ENCODE measurements at places on chromosomes 2 and 18.

DNA sequence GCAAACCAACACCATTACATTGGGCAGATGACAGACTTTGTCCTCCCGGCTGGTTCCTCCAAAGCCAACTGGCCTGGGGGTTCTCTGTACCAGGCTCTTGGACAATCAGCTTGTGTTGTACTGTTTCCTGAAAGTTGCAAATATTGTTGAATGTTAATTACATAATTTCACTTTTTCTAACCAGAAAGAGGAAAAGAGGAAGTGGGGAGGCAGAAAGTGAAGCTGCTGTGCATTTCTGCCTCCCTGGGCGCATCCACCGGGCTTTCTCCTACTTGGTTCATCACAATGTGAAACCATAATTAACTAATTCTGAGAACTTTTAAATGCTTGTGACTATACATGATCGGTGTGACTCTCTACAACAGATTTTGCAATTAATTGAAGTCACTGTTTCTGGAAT is 10.1 kb downstream of the TWIST2 start:
- no peak for DNase-seq

- no peak for DNase-seq
These were observed 423.6 kb upstream of the CHST9 start for GRCh38 chr18:27608742-27609141.

DNA sequence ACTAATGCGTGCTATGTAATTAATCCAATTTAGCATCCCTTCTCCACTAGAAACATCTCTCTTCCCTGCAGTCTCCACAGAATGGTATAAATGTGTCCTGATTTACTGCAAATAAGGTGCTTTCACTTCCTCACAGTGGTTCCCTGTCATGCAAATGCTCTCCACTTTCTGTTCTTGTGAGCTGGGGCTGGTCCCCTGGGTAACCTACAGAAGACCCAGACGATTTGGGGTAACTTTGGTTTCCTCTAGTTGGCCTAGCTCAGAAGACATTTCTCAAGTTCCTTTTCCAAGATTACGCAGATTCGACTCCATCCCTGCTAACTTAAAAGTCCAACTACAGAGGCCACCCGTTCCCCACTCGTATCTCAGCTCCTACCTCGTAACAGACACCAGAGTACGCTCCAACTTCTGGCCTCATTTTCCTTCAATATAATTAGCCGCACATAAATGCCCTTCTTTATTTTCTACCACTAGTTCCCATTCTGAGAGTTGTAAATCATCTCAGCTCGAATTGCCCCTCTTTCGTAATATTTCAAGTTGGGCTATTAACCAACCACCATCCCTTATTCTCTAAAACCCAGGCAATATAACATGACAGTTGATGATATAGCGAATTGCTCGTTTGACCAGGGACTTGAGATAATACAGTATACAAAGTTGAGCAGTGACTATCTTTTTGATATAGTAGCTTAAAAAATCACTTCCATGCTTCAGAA is 28.8 kb upstream of the NEDD4L start:
- no peak for DNase-seq

- no peak for DNase-seq
These were observed 19.5 kb upstream of the PUM2 start for GRCh38 chr2:20370191-20370590.

DNA sequence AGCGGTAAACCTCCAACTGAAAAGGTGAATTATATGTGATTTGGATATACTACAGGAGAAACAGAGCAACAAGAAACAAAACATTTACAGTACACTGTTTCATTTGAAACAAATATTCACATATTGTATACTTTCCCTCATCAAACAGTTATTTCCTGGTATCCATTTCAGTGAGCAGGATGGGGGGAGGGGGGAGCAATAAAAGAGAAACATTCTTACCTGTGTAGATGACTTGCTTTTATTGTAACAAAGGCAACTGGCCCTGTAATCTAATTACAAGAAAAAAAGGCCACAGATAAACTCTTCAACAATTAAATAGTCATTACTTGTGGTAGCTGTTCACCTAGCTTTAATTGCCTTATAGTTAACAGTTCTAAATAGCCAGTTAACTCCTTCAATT is 3.9 kb upstream of the PPP1CB start:
- no peak for DNase-seq

DNA sequence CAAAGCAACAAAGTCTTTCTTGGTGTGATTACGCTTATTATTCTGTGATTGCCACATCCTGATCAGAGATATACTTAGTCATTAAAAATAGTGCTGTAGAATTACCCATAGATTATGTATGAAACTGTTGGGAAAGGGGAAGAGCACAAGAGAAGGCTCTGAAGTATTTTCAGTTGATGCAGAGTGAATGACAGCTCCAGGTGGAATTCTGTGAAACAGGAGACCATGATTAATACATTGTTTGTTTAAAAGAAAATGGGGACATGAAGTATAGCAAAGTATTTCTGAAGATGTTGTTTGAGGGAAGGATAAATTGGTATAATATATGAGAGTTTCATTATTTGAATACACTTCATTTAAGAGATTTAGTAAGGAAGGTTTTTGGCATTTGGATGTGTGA is 307.6 kb upstream of the CDH20 start:
- no peak for DNase-seq

GRCh38 chr18:62828852-62829251 is 113.5 kb downstream of the PHLPP1 start:
- no peak for DNase-seq

GRCh38 chr2:98487806-98488189 is 43.1 kb downstream of the INPP4A start:
- DNase-seq = no peak

DNA sequence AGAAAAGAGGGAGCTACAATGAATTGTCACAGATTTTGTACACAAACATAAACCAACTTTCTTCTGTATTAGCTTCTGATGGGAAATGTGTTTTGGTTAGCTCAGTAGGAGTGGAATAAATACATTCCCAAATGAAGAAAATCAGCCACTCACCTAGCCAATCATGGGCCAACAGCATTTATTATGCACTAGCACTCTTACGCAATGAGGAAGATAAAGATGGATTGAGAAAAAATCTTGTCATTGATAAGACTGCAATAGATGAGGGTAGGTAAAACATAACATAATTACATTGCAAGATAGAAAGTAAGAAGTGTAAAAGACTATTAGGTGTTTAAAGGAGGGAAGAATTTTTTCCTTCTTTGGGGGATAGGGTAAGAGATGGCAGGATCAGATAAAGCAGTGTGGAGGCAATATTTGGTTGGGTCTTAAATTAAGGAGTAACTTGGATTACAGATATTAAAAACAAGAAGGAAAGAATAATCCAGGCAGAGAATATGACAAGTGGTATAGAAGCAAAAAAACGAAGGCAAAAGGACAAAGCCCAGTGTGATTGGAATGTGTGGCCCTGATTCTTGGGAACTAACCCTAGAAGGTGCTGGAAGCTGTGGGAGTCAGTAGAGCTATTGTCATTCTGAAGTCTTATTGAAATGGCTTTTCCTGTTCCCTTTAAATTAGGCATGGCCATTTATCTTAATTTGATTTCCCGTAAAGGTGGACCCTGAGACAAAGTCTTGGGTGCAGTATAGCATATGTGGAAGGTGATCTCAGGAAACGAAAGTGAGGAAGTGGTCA is 208.4 kb upstream of the MEX3C start:
- no peak for DNase-seq

GRCh38 chr2:191302459-191303139 is 57.4 kb downstream of the MYO1B start:
- DNase-seq = no peak

- DNase-seq = no peak
These were observed 5.9 kb downstream of the CCDC121 start for GRCh38 chr2:27622921-27623384.

DNA sequence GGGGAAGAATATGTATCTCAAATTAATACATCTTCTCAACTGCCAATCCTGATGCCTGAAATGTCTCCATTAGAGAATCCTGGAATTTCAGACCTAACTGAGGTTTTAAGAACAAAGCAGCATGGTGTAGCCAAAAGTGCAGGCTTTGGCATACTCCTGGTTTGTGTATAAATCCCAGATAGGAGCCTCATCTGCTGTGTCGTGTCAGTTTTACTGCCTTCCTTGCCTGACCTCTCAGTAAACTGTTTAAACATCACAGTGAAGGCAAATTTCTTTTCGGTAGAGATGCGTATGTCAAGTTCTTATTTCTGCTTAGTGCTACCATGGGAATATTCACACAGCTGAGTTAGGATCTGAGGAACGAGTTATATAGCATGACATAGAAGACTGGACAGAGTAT is 7.3 kb downstream of the SCG2 start:
- DNase-seq = no peak

- DNase-seq = no peak
These were observed 48.5 kb upstream of the FOSL2 start for GRCh38 chr2:28343971-28344715.

DNA sequence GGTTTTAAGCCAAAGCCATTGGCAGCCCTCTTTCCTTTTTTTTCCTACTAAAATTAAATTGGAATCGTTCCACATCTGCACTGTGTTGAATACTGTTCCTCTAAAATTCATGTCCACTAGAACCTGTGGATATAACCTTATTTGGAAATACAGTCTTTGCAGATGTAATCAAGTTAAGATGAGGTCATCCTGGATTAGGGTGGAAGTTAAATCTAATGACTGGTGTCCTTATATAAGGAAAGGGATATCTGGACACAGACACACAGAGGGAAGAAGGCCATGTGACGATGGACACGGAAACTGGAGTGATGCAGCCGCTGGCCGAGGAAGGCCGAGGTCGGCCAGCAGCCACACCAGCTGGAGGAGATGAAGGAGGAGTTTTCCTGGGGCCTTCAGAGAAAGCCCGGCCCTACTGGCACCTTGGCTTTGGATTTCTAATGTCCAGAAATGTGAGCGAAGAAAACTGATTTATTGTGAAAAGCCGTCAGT is 49.4 kb downstream of the LONRF2 start:
- DNase-seq = no peak

GRCh38 chr2:27854229-27854862 is 35.8 kb downstream of the RBKS start:
- no peak for DNase-seq

GRCh38 chr2:20584399-20585358 is 66.2 kb downstream of the HS1BP3 start:
- no peak for DNase-seq

DNA sequence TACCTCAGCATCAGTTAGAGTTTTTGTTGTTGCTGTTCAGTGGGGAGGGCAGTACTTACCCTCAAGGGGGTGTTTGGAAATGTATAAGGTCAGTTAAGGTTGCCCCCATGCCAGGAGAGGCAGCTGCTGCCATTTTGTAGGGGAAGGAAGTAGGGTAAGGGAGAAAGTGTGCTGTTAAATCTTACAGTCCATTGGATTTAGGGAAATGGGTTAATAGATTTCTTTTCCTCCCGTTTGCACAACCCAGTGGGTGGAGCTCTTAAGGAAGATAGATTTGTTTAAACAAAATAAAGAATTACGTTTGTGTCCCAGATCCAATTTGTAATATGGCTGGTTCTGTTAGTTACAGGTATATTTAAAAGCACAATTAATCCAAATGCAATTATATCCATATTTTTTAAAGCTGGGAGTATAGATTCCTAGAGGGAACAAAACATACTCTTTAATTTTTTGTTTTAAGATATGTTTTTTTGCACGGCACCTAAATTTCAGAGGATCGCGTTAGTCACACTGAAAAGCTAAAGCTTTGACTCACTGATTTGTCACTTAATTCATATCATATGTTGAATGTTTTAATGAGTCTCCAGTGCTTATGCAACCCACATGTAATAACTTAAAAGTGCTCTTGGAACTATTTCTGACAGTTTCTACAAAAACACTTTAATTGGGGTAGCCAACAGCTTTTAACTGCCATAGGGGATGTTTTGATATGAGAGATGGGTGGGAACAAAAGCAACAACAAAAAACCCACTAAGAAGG is 9.0 kb upstream of the CWC22 start:
- DNase-seq = no peak

GRCh38 chr2:17899871-17900270 is 21.4 kb downstream of the KCNS3 start:
- DNase-seq = no peak

- DNase-seq = no peak
These were observed 46.4 kb upstream of the ODC1 start for GRCh38 chr2:10494351-10495066.
